ENCODE measurements at places on chromosomes 1 and 21.

GRCh38 chr1:27257155-27257554, 22.7 kb downstream of the WDTC1 start:
- peak; percentile 22 for DNase-seq

- no peak for DNase-seq
Measured at GRCh38 chr1:183129921-183130690, 56.0 kb upstream of the LAMC2 start.

- DNase-seq = peak; percentile 63
Measured at GRCh38 chr1:15918962-15919715, 56.8 kb downstream of the ZBTB17 start.

DNA sequence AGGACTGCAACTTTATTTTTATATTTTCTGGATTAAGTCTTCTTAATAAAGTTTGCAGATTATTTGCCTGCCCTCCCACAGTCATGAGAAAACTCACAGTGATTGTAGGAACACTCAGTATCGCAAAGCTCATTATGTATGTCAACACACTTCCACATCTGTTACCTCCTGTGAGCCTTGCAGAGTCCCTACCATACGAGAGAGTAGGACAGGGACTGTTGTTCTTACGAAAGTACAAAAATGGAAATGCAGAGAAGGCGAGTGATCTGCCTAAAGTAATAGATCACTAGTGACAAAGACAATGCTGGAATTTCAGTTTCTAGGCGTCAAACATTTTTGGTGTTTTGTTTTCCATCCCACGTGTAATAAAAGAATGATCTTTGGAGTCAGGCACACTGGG, 131.7 kb downstream of the SYT2 start:
- no peak for DNase-seq

DNA sequence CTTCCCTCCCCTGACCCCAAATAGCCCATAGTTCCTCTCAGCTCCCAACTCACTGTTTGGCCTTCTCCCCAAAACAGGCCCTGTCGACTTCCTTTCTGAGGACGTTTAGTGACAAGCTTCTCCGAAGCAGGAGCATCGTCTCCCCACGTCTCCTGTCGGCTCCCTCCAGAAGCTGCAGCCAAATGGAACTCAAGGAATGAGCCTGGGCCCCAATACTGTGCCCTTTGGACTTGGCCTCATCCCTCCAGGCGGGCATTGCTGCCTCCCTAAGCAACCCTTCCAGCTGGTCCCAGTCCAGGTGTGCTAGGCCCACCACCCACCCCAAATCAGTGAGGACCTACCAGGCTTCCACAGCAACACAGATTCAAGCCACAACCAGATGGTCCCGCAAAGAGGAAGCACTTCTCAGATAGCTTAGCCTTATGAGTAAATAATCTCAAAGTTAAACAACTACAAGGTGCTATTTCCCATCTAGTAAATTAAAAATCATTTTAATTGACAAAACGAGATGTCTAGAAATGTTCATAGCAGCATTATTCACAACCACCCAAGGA, 33.0 kb downstream of the ACOT7 start:
- DNase-seq = no peak

DNA sequence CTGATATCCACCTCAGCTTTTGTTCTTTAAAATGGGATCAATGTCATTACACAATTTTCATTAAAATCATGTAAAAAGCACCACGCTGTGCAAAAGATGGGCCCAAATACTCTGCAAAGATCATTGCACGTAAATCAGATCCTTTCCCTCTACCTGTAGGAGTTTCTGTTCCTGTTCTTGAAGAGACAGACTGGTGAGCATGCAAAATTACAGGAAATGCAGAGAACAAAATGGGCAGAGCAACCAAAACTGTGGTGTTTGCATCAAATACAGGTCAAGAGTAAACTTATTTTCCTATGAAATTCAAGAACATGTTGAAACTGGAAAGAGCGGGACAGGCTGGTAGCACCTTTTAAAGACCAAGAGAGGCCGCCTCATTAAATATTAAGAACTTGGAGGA, 294.9 kb upstream of the ADGRL2 start:
- no peak for DNase-seq

GRCh38 chr1:64966158-64966971, at the start of gene JAK1:
Gene JAK1, minus strand, starts transcription at chr1:64966549. Its CDS starts 80,285 bp downstream, at chr1:64886264.
- peak; percentile 65 for DNase-seq

DNA sequence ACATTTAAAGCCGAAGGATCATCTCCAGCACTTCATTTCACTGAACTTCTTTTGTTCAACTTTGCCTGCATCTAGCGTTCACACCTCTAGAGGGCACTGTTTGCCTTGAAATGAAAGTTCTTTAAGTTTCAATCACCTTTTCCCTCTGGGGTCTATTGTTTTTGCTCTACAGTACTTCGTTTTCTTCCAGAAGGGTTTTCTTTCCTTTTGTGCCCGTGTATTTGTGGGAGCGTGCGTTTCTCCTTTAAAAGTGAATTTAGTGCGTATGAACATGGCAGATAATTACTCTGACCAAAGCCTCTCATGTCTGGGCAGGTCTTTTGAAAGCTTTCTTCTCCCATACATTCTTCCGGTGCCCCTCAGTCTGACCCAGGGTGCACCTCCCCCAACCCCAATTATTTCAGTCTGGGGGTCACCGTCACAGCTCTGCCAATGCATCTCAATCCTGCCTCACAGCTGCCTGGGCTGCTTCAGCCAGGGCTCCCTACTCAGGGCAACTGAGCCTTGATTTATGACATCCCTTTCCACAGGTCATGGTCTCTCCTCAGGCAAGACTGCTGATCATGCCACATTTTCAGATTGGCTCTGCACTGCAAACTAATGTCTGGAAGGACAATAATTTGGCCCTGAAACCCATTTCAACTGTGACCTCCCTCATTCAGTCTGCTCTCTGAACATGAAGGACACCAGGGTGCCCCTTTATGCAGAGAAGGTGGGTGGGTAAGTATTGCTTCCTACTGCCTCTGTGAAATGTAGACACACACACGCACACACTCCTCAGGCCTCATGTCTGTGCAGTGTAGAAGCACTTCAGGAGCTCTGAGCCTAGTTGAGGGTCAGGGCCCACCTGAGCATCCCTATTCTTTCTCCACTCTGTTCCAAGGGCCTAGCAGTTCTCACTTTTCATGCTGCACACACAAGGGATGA, 88.6 kb downstream of the NUF2 start:
- DNase-seq = peak; percentile 71

DNA sequence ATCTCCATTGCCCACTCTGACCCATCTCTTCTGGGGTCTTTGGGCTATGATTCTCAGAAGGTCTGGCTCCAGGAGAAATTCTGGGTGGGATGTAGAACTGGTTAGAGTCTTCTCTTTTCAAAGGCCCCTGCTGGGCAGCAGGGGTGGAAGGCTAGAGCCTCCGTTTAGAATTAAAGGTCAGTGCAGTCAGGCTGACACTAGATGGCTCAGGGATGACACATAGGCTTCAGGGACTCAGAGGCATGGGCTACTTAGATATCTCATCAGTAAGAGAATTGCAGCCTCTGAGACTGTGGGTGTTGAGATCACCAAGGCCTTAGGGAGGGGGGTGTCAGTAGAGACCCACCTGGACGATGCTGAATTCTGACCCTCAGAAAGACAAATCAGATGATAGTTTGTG, 12.6 kb upstream of the PPM1J start:
- no peak for DNase-seq

GRCh38 chr1:86207323-86207722, 50.8 kb upstream of the COL24A1 start:
- DNase-seq = peak; percentile 74

DNA sequence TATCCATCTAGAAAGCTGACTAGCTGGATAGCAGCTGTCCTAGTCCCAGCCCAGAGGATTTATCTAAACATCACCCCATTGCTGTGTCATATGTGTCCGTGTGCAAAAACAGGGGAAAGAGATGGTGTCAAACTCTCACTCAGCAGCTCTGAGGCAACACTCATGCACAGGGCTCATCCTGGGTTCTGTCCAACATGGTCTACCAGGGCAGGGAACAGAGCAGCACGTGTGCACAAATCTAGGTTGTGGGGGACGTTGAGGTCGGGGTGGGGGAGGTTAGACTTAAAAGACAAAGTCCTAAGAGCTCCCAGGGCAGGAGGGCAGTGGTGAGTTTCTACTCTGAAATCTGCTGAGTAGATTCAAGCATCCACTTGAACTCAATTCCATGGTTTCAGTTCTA, 16.2 kb downstream of the PI4KB start:
- DNase-seq = no peak

DNA sequence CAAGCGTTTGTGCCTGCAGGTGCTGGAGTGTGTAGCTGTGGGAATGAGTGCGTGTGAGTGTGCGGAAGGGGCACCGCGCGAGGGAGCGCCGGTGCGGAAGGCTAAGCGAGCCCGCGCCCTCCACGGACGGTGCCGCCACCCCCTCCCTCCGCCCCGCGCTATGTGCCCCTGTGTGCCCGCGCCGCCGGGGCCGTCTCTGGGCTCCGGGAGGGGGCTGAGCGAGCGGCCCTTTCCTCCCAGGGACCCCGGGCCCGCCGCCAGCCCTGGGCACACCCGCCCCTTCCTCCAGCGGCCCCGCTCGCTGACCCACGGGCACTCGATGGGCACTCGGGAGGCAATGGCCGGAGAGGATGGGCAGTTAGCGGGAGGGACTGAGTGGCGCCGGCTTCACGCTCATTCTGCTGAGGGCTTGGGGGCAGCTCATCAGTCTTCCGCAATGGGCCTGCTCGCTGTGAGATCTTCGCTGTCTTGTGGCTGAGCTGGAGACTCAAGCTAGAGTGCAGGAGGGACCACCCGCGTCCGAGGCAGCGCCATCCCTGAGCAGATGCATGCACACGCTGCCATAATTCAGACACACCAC, 8.6 kb upstream of the ADGRB2 start:
- DNase-seq = no peak

DNA sequence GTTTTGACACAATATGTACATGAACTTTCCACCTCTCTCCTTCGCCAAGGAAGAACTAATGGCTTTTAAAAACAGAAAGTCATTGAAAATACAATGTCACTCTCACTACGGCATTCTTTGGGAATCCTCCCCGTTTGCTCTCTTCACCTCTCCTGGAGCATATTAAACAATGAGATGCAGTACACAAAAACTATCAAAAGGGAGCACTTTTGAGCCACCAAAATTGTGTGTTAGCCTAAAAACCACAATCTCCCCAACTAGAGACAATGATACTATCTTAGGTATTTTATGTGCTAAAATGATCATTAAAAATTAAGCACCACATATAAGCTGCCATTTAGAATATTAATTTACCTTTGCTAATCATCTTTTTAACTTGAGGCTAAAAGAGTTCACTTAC, 425.5 kb downstream of the KCTD3 start:
- DNase-seq = peak; percentile 28

- DNase-seq = no peak
Measured at GRCh38 chr1:236124965-236125364, 17.4 kb upstream of the GPR137B start.

- no peak for DNase-seq
Measured at GRCh38 chr21:21559285-21560045, 561.3 kb downstream of the NCAM2 start.

DNA sequence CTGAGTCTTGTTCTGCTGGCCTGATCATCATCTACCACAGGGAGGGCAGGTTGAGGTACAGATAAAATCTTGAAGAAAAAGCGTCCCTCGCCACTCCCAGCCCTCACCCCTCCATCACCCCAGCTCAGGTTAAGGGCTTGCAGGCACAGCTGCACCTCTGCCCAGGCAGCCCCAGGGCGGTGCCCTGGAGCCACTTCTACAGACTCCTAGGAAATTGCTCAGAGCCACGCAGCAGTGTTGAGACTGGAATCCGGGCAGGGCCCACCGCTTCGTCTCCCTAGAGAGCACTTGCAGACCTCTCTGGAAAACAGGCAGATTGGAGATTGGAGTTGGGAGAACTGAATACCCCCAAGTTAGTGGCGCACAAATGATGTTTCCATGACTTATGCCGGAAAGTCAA, 35.3 kb downstream of the VN1R5 start:
- no peak for DNase-seq

- DNase-seq = no peak
Measured at GRCh38 chr1:48679859-48680258, 96.8 kb downstream of the BEND5 start.

GRCh38 chr1:181033799-181034451, at the start of gene MR1:
Gene MR1, plus strand, starts transcription at chr1:181033983. Its CDS starts 25 bp downstream, at chr1:181034008.
- peak; percentile 93 for DNase-seq

DNA sequence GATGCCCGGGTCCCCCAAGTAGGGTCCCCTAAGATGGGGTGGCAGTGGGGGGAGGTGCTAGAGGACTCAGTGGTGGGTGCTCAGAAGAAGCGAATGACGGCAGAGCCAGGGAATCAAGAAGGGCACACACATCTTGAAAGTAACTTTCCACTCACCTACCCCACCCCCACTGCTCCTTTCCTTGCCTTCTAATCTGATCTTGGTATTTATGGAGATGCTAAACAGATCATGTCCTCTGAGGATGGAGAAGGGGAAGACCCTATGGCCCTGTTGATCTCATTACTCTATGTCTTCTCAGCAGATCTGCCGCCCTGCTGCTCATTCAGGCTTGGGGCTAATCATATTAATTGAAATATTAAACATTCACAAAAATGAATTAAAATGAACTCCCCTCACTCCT, 2.1 kb upstream of the CELF3 start:
- no peak for DNase-seq

GRCh38 chr1:201325678-201326060, 42.4 kb downstream of the PKP1 start:
- no peak for DNase-seq

- no peak for DNase-seq
Measured at GRCh38 chr21:45261093-45261492, 26.6 kb downstream of the POFUT2 start.

- no peak for DNase-seq
Measured at GRCh38 chr1:214022810-214023425, 35.1 kb downstream of the PROX1 start.

GRCh38 chr21:15208786-15209185, 144.0 kb upstream of the NRIP1 start:
- no peak for DNase-seq

DNA sequence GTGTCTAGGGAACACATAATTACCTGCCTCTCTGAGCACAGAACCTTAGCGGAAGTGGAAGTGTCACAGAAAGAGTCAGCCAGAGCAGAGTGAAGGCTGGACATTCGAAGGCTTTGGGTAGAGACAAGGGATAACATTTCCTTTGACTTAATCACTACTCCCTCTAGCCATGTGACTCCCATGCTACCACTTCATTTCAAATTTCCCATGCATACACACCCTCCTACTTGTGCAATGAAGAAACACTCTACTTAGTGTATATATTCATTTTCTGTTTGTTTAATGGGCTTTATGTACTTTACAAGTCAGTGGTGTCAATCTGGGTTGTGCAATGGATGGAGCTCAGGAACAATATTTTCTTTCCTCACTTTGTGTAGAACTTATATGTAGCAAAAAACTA, 6.9 kb downstream of the ANKRD35 start:
- DNase-seq = no peak

DNA sequence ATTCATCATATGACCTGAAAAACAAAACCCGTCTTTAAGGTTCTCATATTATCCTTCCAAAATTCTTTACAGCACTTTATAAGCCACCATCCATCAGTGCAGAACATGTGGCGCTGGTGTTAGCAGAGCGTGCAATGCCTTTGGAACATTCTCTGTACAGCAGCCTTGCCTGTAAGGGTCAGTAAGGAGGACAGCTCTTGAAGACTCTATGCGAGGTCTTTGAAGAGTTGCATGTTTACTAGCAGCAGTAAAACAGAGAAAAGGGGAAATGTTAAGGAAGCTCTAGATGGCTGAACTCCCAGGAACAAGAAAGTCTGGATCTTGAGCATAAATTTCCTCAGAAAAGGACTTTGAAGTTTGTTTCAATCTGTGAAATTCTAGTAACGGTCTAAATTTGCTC, 365.6 kb downstream of the DUSP10 start:
- DNase-seq = no peak

Measured in fibroblast of the aortic adventitia (primary cell).